H1 (cell line): ENCODE measurements at places on chromosomes 2 and 18. TPM values are rescaled to one million over a fixed set of nuclear protein-coding genes. Genes with fewer than 3 reads are reported as not detected.

The GIGYF2 gene
- 58.2 and 62.0 TPM in 2 replicates for total RNA-seq

The GPR55 gene
- total RNA-seq, result not detected in 2 replicates

- no peak for DNase-seq
Observed at GRCh38 chr2:240739797-240740196, 48.1 kb downstream of the AQP12A start.

The PIEZO2 gene
- 14.7 and 16.5 TPM in 2 replicates for total RNA-seq

The LIPG gene
- 9.8 and 11.8 TPM in 2 replicates for total RNA-seq

DNA sequence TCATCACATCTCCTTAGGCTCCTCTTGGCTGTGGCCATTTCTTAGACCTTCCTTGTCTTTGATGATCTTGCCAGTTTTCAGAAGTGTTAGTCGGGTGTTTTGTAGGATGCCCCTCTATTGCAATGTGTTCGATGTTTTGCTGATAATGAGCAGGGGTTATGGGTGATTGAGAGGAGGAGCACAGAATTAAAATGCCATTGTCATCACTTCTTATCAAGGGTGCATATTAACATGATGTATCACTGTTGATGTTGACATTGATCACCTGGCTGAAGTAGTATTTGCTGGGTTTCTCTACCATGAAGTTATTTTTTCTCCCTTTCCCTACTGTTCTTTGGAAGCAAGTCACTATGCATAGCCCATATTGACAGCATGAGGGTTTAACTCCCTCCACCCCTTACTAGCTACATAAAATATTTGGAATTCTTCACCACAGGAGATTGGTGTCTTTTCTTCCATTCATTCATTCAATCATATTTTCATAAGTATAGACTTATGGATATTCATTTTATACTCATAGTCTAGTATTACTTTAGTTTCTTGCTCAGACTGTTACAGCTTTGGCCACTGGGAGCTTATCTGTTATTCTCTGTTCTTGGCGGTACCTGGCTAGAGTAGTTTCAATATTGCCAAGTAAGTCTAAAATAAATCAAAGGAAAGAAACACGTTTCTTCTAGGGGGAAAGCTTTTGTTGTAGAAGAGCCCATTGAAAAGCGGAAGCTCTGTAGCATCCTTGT, 54.5 kb upstream of the TMEM87B start:
- DNase-seq, result no peak

GRCh38 chr2:207619764-207620203, 5.4 kb downstream of the METTL21A start:
- DNase-seq, result no peak

The ALLC gene
- total RNA-seq, result not detected in 2 replicates

GRCh38 chr2:173652767-173653431, 298.2 kb downstream of the CDCA7 start:
- no peak for DNase-seq

GRCh38 chr18:78271790-78272189, 707.8 kb upstream of the SALL3 start:
- DNase-seq, result no peak

DNA sequence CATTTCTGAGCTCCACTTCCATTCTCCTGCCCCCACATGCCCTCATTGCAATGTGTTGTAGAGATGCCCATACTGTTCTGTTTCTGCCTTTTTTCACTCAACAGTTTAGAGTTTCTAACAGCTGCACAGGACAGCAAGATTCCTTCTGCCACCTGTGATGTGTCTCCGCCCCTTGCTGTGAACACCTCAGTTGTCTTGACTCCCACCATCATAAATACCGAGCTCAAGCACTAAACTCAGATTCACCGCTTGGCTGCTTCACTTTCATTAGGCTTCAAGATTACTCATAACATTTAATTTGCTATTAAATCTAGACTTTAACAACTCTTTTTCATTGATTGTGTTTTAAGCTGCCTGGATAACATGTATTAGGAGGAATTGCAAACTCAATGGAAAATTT, 141.0 kb downstream of the MAP2 start:
- DNase-seq, result no peak

GRCh38 chr2:583666-584065, 93.5 kb downstream of the TMEM18 start:
- no peak for DNase-seq

GRCh38 chr2:214395040-214395439, 15.8 kb upstream of the VWC2L start:
- DNase-seq, result no peak

GRCh38 chr2:212711856-212712255, 173.3 kb upstream of the ERBB4 start:
- DNase-seq, result no peak

The ALKAL2 gene
- 10.4 and 11.5 TPM in 2 replicates for total RNA-seq

The DHRS9 gene
- not detected in 2 replicates for total RNA-seq

- no peak for DNase-seq
Observed at GRCh38 chr2:41647468-41648050, 400.3 kb upstream of the PKDCC start.

The EMX1 gene
- total RNA-seq, result 4.8 and 4.9 TPM in 2 replicates

The GAD1 gene
- total RNA-seq, result 0.34 and 0.65 TPM in 2 replicates

GRCh38 chr2:19026261-19026660, 332.2 kb downstream of the OSR1 start:
- DNase-seq, result no peak

The MARCHF4 gene
- 2.9 TPM in 2 replicates for total RNA-seq

GRCh38 chr2:31286961-31287550, 53.1 kb downstream of the EHD3 start:
- DNase-seq, result no peak

GRCh38 chr18:2303517-2304238, 267.6 kb downstream of the METTL4 start:
- DNase-seq, result no peak

The IL1RL1 gene
- total RNA-seq, result not detected in 2 replicates

DNA sequence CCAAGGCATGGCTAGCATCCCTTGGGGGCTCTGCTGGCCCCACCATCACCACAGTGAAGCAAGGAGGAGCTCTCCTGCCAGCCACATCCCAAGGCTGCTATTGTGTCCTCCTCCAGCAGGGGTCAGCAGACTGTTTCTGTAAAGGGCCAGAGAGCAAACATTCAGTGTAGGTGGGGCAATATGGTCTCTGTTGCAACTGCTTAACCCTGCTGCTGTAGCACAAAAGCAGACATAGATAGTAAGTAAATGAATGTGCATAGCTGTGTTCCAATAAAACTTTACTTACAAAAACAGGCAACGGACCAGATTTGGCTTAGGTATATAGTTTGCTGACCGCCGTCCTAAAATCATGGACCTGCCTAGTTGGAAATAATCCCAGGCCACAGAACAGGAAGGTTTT, 36.4 kb upstream of the ZBTB7C start:
- DNase-seq, result peak; percentile 92

DNA sequence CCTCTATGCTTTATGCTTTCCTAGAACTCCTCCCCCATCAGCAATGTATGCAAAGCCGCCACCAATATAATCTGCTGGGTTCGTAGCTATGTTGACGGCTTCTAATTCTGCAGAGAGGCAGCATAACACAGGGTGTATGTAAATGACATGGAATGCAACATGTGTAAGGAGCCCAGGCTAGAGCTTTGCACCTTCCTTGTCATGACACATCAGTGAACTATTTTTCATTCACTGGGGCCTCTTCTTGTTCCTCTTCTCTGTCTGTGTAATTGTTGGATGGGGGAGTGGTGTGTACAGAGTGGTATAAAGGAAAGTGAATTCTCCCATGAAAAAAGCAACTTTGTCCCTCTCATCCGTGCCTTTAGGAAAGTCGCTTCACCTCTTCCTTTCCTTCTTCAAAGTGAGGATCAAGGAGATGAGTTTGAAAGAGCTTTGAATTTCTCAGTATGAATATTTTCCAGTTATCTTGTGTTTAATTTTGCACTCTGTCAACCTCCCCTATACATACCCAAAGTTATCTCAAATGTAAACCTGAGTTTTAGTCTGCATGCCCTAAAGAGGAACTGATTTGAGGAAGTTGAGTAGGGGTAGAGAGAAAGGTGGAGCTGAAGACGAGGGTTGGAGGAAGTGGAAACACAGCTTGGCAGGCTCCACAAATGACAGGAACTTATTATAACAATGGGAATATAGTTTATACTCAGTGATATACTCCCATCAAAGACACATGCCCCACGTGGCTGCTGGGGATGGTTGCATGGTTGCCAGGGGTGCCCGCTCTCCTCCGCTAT, 74.9 kb upstream of the ARL4C start:
- no peak for DNase-seq
